Bronchus fibroblast of lung (primary cell): ENCODE measurements at places on chromosomes 13 and 19. TPM values are rescaled to one million over a fixed set of nuclear protein-coding genes. Genes with fewer than 3 reads are reported as not detected.

Gene IQCN
- total RNA-seq: 0.30 and 0.50 TPM in 2 replicates

Gene CAPN12
- 0.50 and 1.5 TPM in 2 replicates for total RNA-seq

Gene FGF9
- not detected in 2 replicates for total RNA-seq

Gene UCHL3
- total RNA-seq: 48.9 and 49.8 TPM in 2 replicates

Gene PRR20D
- not detected in 2 replicates for total RNA-seq

Gene PTGIR
- total RNA-seq: 7.6 and 9.1 TPM in 2 replicates

Gene C1QTNF9B
- 0.74 TPM in 1 of 2 replicates, not detected in the other for total RNA-seq

Gene TLE2
- total RNA-seq: 0.45 and 2.5 TPM in 2 replicates

Gene RYR1
- total RNA-seq: under 0.01 TPM in 1 of 2 replicates, not detected in the other

Gene AMH
- 0.67 TPM in 1 of 2 replicates, not detected in the other for total RNA-seq

Gene ZNF582
- 1.8 and 2.2 TPM in 2 replicates for total RNA-seq

Gene GAPDHS
- not detected in 2 replicates for total RNA-seq

Gene EEF1AKMT1
- total RNA-seq: 7.2 and 11.3 TPM in 2 replicates

Gene IGFL2
- total RNA-seq: not detected in 2 replicates
